Progenitor cell of endocrine pancreas (in vitro differentiated cells): ENCODE measurements at places on chromosomes 11 and 22.

- DNase-seq, result no peak
Measured at GRCh38 chr22:25762147-25762546, 20.2 kb downstream of the MYO18B start.

- no peak for DNase-seq
Measured at GRCh38 chr11:109085708-109086373, 336.1 kb upstream of the C11orf87 start.

GRCh38 chr11:128188346-128189004, 398.9 kb downstream of the ETS1 start:
- no peak for DNase-seq

- no peak for DNase-seq
Measured at GRCh38 chr22:41920271-41920976, 5.5 kb upstream of the SHISA8 start.

GRCh38 chr22:50146439-50147238, 23.9 kb upstream of the PANX2 start:
- DNase-seq, result no peak

DNA sequence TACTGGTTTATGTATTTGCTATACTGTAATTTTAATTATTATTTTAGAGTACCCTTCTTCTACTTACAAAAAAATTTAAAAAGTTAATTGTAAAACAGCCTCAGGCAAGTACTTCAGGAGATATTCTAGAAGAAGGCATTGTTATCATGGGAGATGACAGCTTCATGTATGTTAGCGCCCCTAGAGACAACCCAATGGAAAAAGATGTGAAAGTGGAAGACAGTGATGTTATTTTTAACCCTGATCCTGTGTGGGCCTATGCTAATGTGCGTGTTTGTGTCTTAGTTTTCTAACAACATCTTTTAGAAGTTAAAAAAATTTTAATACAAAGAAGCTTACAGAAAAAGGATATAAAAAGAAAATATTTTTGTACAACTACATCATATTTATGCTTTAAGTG, 205.0 kb downstream of the FAM76B start:
- no peak for DNase-seq
